ELR (cell line): ENCODE measurements at places on chromosomes 2 and 18.

DNA sequence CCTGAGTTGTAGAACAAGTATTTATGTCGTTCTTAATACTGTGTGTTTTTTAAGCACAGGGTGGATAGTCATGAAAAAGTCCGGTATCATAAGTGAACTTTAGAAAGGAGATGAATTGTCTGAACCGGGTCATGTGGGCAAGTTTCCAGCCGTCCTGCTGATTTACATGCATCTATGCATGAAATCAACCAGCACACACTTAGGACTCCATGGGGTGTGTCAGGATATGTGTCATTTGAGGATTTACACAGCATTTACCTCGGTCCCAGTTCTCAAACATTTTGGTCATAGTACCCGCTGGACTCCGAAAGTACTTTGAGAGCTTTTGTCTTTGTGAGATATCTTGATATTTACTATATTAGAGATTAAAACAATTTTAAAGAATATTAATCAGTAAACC lies 47.5 kb upstream of the TWSG1 start:
- no peak for DNase-seq

DNA sequence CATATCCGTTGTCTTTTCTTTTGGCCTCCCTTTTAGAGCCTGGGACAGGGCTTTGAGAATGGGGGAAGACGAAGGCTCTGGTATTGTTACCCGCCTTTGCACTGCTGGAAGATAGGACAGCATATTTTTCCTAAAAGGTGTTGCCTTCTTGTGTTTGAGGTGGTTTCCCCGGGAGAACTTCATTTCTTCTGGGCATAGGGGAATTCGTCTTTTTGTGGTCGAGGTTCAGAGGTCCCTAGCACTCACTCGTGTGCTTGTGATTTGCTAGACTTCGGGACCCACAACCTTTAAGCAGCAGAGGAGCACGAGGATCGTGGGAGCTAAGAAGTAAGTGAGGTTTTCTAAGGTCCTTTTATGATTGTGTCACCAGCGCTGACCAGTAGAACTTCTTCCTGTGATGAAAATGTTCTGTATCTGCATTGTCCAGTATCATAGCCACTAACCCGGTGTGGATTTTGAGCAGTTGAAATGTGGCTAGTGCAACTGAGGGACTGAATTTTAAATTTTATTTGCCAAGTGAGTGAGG lies 611 bp downstream of the ZNF512 start:
- DNase-seq, result peak; percentile 32

GRCh38 chr2:173785813-173786212 lies 179.4 kb downstream of the SP3 start:
- no peak for DNase-seq

DNA sequence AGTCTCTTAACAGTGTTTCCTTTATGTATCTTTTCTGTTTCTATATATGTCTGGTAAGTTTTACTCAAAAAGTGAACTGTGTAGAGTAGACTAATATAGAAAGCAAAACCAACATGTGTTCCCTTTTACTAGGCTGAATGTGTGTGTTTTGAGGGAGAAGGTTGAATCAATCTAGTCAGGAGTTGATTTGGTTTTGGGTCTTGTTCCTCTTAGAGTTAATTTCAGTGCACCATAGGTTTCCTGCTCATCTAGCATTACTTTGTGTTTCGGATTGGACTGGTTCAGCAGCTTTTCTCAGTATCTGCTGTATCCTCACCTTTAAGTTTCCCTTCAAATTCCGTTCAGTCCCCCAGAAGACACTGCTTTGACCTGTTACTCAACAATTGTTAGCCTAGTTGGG lies 52.0 kb upstream of the TRIM43 start:
- no peak for DNase-seq

GRCh38 chr2:185335879-185336278 lies 402.7 kb upstream of the FSIP2 start:
- peak; percentile 40 for DNase-seq

DNA sequence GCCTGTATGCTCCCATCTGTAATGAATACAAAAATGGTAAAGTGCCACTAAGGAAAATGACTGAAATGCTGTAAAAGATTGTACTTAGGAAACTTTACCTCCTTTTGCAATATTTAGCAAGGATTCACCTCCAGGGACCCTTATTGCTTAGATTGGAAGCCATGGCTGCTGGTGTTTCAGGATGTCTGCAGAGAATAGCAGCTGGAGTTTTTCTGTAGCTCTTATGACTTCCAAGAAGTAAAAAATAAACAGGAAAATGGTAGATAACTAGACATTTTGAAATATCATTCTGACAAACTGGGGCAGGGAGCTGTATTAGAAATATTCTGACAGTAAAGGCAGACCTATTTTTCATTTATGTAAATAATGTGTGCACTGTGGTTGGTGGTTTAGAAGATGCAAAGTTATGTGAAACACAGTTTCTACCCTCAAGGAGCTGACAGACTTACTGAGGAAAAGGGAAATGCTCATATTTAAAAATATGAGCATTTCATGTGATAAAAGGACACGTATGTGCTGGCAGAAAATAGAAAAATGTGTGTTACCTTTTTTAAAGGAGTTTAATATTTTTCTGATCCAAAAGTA lies 224.9 kb upstream of the BOD1L2 start:
- no peak for DNase-seq

DNA sequence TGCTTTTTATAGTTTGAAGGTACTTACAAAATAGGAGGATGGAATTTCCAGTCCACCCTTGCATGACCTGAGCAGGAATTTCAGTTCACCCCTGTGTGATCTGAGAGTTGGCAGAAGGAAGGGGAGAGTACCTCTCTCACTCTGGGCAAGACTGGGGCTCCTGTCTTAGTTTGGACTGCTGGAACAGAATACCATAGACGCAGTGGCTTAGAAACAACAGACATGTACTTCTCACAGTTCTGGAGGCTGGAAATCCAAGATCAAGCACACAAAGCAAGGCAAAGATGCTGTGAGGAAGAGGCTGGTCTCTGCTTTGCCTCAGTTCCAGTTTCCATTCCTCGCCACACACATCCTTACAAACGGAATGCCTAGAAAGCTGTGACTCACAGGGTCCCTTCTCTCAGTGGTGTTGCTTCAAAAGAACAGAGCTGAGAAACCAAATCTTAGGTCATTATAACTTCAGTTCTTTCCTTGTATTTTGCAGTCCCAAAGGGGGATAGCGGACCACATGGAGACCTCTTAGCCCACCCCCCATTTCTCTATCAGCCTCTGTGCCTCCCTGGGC lies 108.8 kb upstream of the HAAO start:
- peak; percentile 75 for DNase-seq

- no peak for DNase-seq
Observed at GRCh38 chr2:198720266-198720665, 737.5 kb downstream of the SATB2 start.

- DNase-seq, result peak; percentile 88
Observed at GRCh38 chr2:150619607-150620330, 132.3 kb upstream of the RND3 start.

- DNase-seq, result no peak
Observed at GRCh38 chr2:224219781-224220180, 180.7 kb upstream of the SERPINE2 start.

- peak; percentile 38 for DNase-seq
Observed at GRCh38 chr2:19899985-19900930, 1.5 kb downstream of the TTC32 start.

DNA sequence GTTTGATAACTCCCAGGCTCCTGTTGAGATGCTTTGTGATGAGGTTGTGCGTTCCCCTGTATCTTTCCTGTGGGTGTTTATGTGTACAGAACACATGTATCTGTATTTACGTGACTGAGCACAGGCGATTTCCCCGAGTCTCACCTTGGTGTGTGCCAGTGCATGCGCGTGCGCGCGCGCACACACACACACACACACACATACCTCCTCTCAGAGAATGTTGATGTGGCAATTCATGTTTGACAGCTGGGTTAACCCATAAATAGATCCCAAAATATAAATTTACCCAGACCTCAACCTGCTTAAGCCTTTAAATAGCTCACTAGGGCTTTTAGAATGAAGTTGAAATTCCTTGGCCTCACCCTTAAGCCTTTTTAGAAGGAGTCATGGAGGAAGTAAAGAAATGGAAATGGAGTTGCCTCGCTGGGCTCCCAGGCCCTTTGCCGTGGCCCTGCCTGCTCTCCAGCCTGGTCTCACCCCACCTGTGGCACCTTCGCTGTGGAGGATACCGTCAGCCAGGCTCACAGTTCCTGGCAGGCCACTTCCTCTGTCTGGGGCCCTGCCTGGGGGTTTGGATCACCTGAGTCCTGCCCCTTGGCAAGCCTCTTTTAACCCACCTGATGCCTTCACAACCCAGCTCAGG lies 20.3 kb downstream of the AGAP1 start:
- DNase-seq, result no peak

- DNase-seq, result peak; percentile 53
Observed at GRCh38 chr2:132715386-132716351, 45.7 kb upstream of the LYPD1 start.

- peak; percentile 53 for DNase-seq
Observed at GRCh38 chr2:236178890-236179235, 10.7 kb upstream of the GBX2 start.

DNA sequence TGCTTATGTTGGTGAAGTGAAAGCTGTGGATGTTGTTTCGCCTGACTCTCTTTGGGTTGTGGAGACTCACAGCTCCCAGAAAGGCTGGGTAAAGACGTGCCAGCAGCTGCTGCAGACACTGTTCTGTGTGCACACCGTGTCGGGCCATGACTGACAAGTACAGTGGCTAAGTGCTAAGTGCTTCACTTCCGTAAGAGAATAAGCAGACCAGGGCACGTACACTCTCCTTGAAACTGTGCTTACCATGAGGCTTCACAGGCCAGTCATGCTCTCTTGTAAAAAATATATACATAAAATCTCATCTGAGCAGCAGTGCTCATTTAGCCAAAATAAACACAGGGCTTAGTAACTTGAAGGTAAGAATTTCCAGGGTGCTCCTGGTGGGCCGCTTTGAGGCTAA lies 86.0 kb downstream of the NRP2 start:
- DNase-seq, result no peak

DNA sequence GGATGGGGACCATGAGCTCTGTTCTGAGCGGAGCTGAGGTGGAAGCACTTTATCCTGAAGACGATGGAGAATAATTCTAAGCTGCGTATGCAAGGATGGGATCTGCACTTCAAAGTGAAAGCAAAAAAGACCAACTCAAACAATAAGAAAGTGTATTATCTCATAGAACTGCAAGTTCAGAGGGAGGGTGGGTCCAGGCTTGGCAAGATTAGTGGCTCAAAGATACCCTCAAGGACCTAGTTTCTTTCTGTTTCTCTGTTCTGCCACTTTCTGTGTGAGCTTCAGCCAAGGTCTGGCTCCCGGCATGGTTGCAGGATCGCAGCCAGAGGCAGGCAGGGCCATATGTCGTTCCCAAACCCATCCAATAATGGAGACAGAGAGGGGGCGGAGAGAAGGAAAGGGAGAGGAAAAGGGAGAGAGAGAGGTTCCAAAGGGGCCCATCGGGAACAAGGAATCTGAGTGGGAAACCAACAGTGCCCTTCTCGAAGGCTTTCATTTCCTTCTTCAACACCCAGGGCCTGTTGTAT lies 169.2 kb upstream of the NCK2 start:
- DNase-seq, result no peak

GRCh38 chr18:80238651-80239260 lies 8.6 kb downstream of the PARD6G start:
- no peak for DNase-seq

- DNase-seq, result no peak
Observed at GRCh38 chr2:239662413-239663120, 261.7 kb upstream of the HDAC4 start.

GRCh38 chr2:198595721-198596120 lies 791.3 kb downstream of the PLCL1 start:
- DNase-seq, result no peak

DNA sequence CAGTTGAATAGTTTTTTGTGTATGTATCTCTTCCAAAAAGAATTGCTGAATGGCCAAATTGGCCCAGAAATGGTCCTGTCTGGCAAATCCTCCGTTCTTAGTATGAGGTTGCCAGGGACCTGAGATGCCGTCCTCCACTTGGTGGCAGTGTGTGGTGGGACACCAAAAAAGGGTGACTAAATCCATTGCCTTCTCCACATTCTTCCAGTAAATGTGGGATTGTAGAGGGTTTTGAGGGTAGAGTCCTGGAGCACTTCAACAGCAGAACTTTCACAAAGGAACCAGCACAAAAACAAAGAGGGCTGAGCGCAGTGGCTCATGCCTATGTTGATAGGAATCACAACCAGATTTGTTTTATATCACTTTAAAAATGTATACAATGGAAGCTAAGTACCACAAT lies 199.9 kb downstream of the BCL2 start:
- peak; percentile 30 for DNase-seq

GRCh38 chr2:628651-629050 lies 48.6 kb downstream of the TMEM18 start:
- no peak for DNase-seq

- no peak for DNase-seq
Observed at GRCh38 chr18:79438898-79439627, 43.3 kb downstream of the NFATC1 start.

GRCh38 chr2:236777408-236777807 lies 207.8 kb downstream of the ACKR3 start:
- DNase-seq, result no peak

GRCh38 chr2:127909019-127909418 lies 23.3 kb upstream of the AMMECR1L start:
- no peak for DNase-seq

GRCh38 chr2:142951190-142952007 lies 73.9 kb downstream of the KYNU start:
- no peak for DNase-seq

- no peak for DNase-seq
Observed at GRCh38 chr18:5943514-5943913, 48.2 kb upstream of the TMEM200C start.

- DNase-seq, result peak; percentile 64
Observed at GRCh38 chr2:138846216-138846821, 66.1 kb upstream of the NXPH2 start.

GRCh38 chr2:237927986-237928385 lies 38.8 kb upstream of the UBE2F start:
- no peak for DNase-seq

DNA sequence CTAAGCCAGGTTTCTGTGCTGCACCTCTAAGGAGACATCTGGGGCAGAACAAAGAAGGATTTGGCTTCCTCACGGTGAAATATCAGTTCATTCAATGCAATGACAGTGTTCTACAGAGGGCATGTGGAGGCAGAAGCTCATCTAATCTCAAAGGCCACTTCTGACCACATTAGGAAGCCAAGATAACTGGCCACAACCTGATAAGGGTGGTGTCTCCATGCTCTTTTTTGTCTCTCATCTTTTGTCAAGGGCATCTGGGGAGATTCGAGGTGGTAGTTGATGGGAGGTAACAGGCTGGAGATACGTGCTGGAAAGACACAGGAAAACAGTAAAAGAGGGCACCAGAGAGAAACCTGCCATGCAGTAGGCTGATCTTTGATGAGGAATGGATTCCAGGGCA lies 303.9 kb downstream of the LRATD1 start:
- no peak for DNase-seq
